ENCODE measurements at places on chromosomes 1 and 21.

- DNase-seq = no peak
Measured at GRCh38 chr1:15325375-15326085, 78.5 kb downstream of the FHAD1 start.

GRCh38 chr1:83606416-83606955 is 392.4 kb downstream of the TTLL7 start:
- DNase-seq = no peak

DNA sequence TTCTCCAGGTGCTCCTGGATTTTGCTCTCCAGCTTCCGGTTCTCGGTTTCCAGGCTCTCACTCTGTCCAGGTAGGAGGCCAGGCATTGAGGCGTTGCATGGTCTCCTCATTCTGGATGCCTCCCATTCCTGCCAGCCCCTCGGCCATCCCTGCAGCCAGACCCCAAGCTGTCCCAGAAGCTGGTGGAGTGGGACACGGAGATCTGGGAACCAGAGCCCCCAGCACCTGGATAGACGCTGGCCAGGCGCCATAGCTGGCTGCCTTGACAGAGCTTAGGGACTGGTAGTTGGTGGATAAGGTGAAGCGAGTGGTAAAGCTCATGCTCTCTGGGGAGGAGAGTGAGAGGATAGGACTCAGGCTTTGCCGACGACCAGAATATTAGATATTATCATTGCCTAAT is 29.6 kb downstream of the RAP1A start:
- no peak for DNase-seq

DNA sequence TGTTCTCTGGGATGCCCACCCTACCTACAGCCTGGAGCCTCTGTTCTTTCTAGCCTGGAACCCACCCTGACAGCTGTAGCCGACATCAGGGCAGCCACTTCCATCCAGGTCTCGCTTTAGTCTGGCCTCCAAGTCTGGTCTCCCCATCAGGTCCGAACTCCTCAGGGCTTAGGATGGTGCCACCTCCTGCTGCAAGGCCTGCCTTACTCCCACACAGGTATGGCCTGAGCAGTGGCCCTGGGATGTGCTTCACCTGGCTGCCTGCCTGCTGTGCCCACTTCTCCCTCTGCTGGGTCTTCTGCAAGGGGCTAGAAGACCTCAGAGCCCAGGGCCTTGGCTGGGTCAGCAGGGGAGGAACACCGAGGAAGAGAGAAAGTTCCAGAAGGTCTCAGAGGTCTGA is 35.7 kb upstream of the MAGOH start:
- DNase-seq = no peak

- DNase-seq = no peak
Measured at GRCh38 chr1:34771573-34772371, 9.2 kb upstream of the GJB3 start.

DNA sequence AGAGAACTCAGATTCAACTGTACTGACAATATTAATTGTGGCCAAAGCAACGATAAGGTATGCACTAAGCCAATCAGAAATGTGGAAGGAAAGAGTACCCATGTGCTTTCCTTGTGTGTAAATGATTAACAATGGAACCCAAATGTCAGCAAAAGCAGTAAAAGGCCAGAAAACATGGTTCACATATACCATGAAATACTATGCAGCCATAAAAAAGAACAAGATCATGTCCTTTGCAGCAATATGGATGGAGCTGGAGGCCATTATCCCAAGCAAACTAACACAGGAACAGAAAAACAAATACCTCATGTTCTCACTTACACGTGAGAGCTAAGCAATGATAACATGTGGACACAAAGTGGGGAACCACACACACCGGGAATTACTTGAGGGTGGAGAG is 78.5 kb downstream of the SUSD4 start:
- no peak for DNase-seq

DNA sequence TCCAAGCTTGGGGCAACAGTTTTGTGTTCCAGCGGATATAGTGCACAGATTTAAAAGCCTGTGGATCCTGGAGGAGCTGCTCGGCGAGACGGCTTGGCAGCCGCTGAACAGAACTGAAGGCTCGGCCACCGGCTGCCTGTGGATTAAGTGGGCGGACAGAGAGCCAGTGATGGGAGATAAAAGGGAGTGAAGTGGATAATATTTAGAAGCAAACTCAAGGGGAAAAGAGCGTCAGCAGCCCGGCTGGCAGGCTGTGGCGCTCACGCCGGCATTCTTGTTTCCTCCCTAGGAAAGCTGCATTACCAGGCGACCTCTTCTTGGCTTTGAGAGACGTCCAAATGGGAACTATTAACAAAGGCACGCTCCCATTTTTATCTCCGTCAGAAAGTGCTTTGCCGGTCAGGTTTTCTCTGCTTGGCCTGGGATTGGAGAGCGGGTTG is 10.4 kb downstream of the TRABD2B start:
- no peak for DNase-seq

GRCh38 chr1:51305371-51305823 is 25.0 kb downstream of the TTC39A start:
- DNase-seq = no peak

- no peak for DNase-seq
Measured at GRCh38 chr1:166119471-166119965, 47.3 kb downstream of the FAM78B start.

DNA sequence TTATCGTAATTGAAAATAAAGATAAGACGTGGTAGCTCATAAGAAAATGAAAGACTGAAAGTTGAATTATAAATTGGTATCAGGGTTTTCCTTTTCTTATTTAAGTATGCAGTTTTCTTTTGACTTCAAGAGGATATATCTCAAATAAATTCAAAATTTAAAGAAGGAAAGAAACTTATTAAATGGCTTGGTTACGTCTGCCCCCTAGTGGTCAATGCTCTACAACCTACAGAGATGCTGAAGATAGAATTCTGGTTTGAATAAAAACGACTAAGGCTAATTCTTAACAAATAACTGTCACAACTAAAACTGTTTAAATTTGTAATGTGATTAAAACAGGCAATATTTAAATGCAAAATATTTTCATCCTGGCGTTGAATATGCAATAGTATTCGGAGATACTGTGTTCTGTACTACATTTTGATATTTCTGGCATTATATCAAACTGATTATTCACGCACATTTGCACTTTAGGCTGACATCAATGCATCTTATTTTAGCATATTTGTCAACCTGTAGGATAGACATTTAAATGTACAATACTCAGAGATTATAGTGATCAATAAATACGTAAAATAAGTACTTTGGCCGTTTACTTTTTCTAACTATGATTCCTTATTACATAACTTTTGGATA is 26.8 kb downstream of the IFI44 start:
- peak; percentile 2 for DNase-seq

- DNase-seq = no peak
Measured at GRCh38 chr1:98002288-98002687, 81.5 kb upstream of the DPYD start.

- DNase-seq = no peak
Measured at GRCh38 chr21:34618941-34619340, 4.0 kb upstream of the RCAN1 start.
